Activated CD4-positive, alpha-beta T cell treated with anti-CD3 and anti-CD28 coated beads for 36 hours (primary cell): ENCODE measurements at places on chromosomes 6 and 20. TPM values are rescaled to one million over a fixed set of nuclear protein-coding genes. Genes with fewer than 3 reads are reported as not detected.

GSTA3 gene
- not detected for total RNA-seq

FAM83C gene
- not detected for total RNA-seq

CALHM6 gene
- total RNA-seq, result 7.1 TPM

LRRC73 gene
- 0.19 TPM for total RNA-seq

RIPOR2 gene
- 67.0 TPM for total RNA-seq

SYCP2L gene
- 0.25 TPM for total RNA-seq

USP49 gene
- 7.3 TPM for total RNA-seq

NRM gene
- total RNA-seq, result 25.8 TPM

HSP90AB1 gene
- 2,263 TPM for total RNA-seq

SPTLC3 gene
- total RNA-seq, result 1.1 TPM

ATG5 gene
- 27.2 TPM for total RNA-seq

WFDC5 gene
- total RNA-seq, result 0.23 TPM

MAPK13 gene
- total RNA-seq, result 65.1 TPM

VGLL2 gene
- total RNA-seq, result not detected

CNBD2 gene
- 2.9 TPM for total RNA-seq

OR2B3 gene
- not detected for total RNA-seq

PGC gene
- not detected for total RNA-seq

CTAGE9 gene
- total RNA-seq, result 0.21 TPM

SLC4A11 gene
- 0.60 TPM for total RNA-seq

NR2E1 gene
- not detected for total RNA-seq

LAMP5 gene
- not detected for total RNA-seq

MOG gene
- total RNA-seq, result not detected

PLN gene
- not detected for total RNA-seq

ZSCAN23 gene
- total RNA-seq, result 1.9 TPM

NHLRC1 gene
- total RNA-seq, result 0.16 TPM

SLC25A27 gene
- total RNA-seq, result 1.6 TPM

NKAIN4 gene
- not detected for total RNA-seq

GMPR gene
- 1.6 TPM for total RNA-seq

GSTA2 gene
- not detected for total RNA-seq
